Left forelimb (tissue), 1 donor: ENCODE measurements at places on chromosomes 6 and 20.

- DNase-seq, result no peak
These were observed 14.6 kb upstream of the ZMYND8 start for GRCh38 chr20:47370850-47371782.

GRCh38 chr6:156752666-156753301, 24.4 kb upstream of the ARID1B start:
- DNase-seq, result no peak

DNA sequence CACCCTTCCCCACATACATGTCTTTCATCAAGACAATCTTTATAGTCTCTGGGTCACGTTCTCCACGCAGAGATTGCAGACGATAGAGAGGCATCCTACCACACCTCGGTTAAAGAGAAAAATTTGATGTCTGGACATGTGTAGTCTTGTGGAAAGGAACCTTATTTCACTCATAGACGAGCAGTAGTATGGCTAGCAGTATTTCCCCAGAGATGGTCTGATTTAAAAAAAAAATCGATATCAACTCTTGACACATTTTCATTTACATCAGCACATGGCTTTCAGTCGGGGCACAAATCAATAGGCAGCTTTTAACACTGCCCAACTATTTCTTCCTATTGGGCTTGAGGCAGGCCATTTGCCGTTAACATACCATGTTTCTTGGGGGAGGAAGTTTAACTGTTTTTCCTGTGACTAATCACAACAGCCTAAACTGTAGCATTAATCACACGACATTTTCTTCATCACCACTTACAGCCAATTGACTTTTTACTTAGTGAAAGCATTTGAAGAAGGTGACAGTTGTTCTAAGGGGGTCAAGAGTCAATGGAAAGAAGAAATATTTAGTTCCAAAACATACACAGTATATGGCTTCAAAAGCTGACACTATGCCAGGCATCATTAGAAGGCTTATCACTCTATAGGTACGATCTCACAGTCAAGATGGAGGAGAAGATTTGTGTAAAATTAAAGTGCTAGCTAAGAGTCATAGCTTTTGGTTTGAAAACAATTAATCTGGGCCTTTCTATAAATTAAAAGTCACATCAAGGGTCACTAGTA, 129.5 kb upstream of the HDAC2 start:
- no peak for DNase-seq

DNA sequence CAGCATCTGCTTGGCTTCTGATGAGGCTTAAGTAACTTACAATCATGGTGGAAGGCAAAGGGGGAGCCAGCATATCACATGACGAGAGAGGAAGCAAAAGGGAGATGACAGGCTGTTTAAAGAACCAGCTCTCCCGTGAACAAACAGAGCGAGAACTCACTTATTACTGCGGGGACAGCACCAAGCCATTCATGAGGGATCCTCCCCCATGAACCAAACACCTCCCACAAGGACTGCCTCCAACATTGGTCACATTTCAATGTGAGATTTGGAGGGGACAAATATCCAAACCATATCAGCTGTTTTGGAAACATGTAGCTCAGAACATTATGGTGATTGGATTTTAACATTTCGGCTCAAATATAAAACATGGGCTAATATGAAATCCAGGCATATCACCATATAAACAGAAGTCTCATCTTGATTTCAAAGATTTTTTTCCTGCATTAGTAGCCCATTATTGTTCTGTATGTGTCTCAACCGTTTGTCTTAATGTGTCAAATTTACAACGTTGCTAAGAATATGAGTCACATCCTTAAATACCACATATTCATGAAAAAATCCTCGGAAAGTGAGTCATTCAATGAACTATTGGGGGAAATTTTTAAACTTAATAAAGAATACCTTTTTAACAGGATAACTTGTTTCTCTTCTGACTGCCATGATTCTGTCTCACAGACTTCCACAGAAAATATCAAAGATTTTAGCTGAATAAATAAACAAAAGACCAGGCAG, 894.3 kb downstream of the TFAP2A start:
- DNase-seq, result no peak

GRCh38 chr6:79614326-79615305, 16.5 kb upstream of the SH3BGRL2 start:
- no peak for DNase-seq

- DNase-seq, result no peak
These were observed 35.8 kb upstream of the BHLHE23 start for GRCh38 chr20:63042448-63043071.

- no peak for DNase-seq
These were observed 8.5 kb downstream of the MTCH1 start for GRCh38 chr6:36977470-36977941.

GRCh38 chr6:162899148-162899547, 171.4 kb downstream of the PACRG start:
- no peak for DNase-seq

GRCh38 chr6:30350524-30350923, 5.6 kb downstream of the RPP21 start:
- DNase-seq, result no peak

GRCh38 chr6:129893640-129894039, 32.5 kb upstream of the TMEM244 start:
- no peak for DNase-seq

- no peak for DNase-seq
These were observed 443.8 kb downstream of the HAO1 start for GRCh38 chr20:7496394-7496991.
